Brain (organoid and tissue), 16 donors: ENCODE measurements at places on chromosomes 2 and 18. TPM values are rescaled to one million over a fixed set of nuclear protein-coding genes. Genes with fewer than 3 reads are reported as not detected.

GDF7 gene
- 0.10 TPM for polyA plus RNA-seq

DNA sequence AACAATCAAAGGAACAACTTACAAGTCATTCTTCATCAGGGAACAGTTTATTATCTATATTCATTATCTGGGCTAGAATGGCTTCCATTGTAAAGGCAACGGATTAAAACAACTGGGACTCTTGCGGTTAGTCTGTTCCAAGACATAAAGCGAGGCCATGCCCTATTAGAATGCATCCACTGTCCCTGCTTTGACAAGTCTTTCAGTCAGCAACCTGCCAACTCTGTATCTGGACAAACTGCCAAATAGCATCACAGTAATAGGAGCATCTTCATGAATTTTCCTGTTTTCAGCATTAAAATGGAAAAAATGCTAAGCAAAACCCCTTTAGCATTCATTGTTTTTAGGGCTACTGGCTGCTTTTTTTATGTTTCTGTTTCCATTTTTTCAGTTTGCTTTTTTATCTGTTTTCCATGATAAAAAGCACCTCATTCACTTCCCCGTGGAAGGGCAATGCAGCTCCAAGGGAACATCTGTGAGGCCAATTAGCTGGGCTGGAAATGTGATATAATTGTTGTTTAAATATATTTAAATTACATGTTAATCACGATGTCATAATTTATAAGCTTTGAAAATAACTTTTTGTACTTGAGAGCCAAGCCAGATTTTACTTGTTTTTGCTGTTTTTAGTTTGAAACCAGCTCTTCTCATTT is 834.3 kb downstream of the CPS1 start:
- DNase-seq: peak; percentile 75

DNA sequence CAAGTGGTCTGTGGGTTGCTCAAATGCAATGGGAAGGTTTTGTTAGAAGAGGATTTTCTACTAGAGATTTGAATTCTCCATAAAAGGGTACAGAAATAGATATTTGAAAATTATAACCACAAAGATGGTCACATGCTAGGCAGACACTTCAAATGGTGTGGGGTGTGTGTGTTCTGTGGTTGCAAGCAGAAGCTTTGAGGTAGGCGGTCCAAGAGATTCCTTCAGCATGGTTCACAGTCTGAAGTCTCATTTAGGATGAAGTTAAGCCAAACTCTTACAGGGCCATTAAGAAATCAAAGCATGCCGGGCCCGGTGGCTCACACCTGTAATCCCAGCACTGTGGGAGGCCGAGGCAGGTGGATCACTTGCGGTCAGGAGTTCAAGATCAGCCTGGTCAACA is 38.3 kb upstream of the RMDN2 start:
- no peak for DNase-seq

DNA sequence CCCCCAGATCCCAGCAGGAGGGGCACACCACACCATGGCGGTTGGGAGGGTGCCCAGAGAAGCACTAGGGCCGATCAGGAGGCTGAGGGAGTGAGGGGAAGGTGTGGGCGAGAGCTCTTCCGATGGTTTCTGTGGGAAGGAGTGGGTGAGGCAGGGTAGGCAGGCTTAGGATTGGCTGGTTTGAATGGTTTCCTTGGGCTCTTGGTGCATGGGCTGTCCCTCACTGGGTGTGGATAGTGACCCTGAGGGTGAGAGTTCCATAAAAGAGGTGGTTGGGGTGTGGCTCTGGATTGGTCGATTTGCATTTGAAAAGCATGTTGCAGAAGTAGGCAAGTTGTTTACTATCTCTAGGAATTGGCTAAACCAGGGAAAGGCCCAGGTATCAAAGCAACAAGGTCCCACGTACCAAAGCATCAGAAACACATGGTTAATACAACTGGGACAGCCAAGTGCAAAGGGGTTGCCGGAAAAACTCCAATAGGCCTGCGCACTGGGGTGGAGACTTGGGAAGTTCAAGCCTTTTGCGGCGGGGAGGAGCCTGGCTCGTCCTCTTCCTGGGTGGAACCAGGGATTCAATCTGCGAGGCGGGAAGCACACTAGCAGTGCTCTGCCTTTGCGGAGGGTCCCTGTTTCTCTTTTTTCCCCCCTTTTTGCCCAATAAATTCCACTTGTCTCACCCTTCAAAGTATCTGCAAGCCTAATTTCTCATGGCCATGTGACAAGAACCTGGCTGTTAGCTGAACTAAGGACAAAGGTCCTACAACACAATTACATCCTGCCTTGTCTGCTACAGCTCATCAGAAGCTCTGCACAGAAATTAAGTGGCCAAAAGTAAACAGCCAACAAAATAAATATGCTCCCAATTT is 43.2 kb downstream of the IL1R2 start:
- no peak for DNase-seq

- DNase-seq: peak; percentile 70
Observed at GRCh38 chr18:7822435-7823331, 255.6 kb downstream of the PTPRM start.

DNA sequence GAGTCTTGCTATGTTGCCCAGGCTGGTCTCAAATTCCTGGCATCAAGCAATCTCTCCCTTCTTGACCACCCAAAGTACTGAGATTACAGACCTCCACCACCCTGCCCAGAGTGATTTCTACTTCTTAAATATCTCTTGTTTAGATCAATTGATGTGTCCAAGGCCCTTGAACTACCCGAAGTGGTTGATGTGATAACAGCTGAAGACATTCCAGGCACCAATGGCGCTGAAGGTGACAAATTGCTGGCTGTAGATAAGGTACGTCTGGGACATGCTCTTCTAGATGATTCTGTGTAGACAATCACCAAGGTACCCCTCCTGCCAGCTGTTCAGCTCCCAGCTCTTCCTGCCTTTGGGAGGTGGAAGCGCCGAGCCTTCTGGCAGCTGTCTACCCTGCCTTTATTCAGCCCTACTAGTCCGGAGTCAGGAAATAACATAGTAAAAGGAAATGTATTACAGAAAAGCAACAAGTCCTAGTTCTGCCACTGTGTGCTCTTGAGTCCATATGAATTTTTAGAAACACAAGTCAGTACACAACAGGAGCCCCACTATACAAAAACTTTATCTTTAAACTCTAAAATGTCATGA is 61.3 kb upstream of the BZW1 start:
- no peak for DNase-seq

GRCh38 chr2:127408004-127408806 is 10.0 kb upstream of the PROC start:
- peak; percentile 81 for DNase-seq

COL4A4 gene
- polyA plus RNA-seq: 0.63 TPM

GRCh38 chr2:238853218-238853617 is 5.3 kb downstream of the TWIST2 start:
- DNase-seq: no peak

DNA sequence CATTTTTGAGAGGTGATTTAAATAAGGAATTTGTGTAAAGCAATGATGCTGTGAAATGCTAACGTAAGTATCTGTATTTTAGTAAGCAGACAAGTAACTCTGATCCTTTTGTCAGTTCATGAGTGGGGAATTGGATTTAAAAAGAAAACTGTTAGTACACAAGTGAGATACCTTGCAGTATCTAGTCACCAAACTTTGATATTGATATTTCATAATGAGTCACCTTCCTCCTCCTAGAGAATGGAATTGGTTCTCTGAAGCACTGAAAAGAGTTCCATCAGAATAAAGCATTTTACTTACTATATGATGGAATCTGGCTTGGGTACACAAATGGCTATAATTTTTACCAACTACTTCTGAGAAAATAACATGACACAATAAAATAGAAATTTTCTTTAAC is 232.2 kb downstream of the ZNF804A start:
- no peak for DNase-seq

DNA sequence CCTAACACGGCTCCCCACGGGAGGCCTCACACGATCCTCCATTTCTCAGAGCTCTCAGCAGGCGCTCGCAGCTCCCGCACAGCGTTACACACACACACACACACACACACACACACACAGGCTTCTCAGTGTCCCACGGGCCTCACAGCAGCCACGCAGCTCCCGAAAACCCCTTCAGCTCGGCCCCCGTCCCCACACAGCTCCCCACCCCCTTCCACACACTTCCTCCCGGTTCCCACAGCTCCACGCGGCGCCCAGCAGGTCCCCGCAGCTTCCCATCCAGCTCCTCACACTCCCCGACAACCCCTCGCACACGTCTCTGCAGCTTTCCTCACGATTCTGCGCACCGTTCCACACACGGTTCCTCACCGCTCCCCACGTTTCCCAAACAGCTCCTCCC is 41.6 kb downstream of the KIF1A start:
- DNase-seq: peak; percentile 8

GRCh38 chr2:220811952-220812570 is 760.0 kb downstream of the EPHA4 start:
- DNase-seq: no peak

- no peak for DNase-seq
Observed at GRCh38 chr2:224999321-224999720, 42.9 kb downstream of the DOCK10 start.

LYG2 gene
- not detected for polyA plus RNA-seq

DNA sequence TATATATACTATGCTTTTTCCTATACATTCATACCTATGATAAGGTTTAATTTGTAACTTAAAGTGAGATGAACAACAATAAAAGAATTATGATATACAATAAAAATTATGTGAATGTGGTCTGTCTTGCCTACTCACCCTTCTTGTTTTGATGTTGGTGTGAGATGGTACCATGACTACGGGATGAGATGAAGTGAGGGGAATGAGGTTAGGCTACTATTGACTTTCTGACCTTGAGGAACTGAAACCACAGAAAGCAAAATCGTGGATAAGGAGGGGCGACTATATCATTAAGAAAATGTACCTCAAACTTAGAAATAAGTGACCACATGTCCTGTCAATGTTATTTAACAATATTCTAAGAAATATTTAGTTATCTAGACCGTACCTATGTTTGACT is 103.9 kb upstream of the PPP1CB start:
- no peak for DNase-seq

GRCh38 chr2:236705295-236706105 is 135.9 kb downstream of the ACKR3 start:
- no peak for DNase-seq

DNA sequence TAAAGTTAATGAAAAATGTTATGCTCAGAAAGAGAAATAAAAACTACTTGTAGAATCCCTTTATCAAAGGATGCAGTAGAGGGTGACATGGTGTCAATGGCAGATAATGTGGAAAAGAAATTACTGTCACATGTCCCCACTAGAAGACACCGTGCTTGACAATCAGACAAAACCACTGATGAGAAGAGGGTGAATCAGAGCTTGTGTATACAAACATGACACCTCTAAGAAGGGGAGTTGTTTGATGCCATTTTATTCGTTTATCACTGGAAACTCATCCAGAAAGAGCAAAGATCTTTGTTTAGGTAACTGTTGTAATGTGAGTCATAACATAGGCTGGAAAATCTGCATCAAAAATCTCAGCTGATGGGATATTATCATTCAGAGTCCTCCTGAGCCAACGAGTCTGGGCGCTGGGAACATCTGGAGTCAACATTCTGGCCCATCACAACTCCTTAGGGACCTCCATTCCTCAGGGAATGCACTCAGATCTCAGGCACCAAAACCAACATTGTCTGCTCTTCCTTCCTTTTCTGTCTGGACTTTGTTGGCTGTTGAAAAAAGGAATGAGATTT is 49.5 kb upstream of the RAB12 start:
- no peak for DNase-seq

UPP2 gene
- polyA plus RNA-seq: 0.24 TPM

GRCh38 chr18:78743078-78743477 is 236.5 kb upstream of the SALL3 start:
- no peak for DNase-seq

CDKL4 gene
- not detected for polyA plus RNA-seq

ZNF804A gene
- polyA plus RNA-seq: 1.3 TPM

DNA sequence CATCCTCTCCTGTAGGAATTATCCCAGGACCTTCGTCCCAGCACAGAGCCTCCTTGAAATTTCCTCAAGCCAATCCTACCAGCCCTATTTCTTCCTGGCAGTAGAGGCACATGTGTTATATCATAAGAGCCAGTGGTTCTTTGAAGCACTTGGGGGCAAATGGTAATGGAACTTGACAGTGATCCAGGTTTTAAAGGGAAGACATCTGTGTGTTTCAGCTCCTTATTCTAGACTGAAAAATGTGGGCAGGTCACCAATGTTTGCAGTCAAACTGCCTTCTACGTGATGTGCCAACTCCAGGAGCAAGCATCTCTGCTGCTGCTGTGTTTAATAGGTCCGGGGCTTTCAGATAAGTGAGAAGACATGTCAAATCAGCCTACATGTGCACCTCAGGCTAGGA is 157.1 kb downstream of the GALNT14 start:
- no peak for DNase-seq

GRCh38 chr2:11688222-11689069 is 18.5 kb upstream of the NTSR2 start:
- peak; percentile 19 for DNase-seq

KATNAL2 gene
- 8.4 TPM for polyA plus RNA-seq

DNA sequence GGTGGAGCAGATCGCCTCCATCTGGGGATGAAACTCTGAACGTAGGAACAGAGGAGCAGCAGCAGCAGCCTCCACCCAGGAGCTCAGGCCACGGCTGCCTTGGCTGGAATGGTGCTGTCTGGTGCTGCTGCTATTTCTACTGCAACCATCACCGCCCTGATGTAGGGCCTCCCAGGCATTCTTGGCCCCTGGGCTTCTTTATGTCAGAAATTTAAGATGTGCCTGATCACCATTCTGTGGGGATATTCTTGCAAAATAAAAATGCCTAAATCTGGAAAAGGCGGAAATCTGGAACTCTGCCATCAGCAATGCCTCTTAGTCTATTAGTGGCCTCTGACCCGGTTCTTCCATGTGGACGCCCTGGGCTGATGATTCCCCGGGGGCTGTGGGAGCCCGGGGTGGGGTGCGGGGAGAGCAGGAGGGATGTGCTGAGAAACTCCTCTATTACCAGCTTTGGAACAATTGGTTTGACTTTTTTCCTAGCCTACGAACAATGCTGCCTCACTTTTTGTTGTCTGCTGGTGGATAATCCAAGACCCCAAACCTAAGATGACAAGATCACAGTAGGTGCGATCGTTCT is 47.2 kb downstream of the FAM124B start:
- DNase-seq: no peak

DNA sequence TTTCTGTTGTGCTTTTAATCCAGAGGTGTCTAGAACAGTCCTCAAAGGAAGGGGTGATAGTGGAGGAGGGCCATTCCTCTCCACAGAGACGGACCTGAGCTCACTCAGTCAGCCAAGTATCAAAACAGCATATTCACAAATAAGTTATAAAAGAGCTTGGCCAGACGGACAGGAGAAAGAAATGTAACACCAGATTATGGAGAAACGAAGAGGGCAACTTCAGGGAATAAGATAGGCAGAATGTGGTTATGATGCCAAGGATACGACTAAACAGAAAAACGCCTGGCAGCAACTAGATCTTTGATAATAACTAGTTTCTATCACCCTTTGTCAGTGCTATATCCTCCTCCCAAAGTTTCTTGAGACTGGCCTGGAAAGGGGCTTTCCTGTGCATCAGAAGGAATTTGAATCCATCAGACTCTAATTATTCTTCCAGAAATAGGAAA is 42.5 kb downstream of the MAP4K3 start:
- DNase-seq: no peak
